Astrocyte (in vitro differentiated cells and primary cell): ENCODE measurements at places on chromosomes 3 and 15.
A peak's percentile ranks its signal among the peaks of the same experiment; 100 is the strongest.

DNA sequence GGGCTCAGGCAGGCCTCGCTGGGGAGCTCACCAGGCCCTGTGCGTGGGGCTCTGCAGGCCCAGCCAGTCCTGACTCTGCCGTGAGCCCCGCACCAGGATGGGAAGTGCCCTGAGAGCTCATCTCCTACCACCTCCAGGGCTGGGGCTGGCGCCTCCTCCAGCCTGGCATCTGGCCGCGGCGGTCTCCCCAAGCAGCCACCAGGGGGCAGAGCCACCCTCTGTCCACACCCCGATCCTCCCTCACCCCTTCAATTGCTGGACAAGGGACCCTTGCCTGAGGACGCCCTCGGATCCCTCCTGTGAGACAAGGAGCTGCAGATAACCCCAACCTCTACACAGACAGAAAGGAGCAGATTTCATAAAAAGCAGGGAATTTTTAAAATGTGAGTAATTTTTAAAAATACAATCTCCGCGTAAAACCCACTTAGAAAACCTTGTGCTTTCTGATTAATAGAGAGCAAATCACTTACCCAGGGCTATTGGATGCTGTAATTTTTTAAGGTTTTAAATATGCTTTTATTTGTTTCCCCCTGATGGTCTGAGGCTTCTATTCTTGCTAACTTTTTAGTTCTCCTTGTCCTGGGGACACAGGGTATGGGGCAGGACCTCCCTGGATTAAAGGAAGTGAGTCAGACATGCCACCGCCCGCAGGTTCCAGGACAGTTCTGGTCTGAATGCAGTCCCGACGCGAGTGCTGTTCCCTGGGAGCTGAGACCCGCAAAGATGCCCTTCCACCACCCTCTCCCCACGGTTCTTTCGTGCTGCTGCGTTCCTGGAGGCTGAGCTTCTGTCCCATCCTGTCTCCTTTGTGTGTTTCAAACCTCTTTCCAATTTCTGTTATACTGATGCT lies 52.3 kb upstream of the CHRNA7 start:
- no peak for DNase-seq

- DNase-seq = no peak
Observed at GRCh38 chr15:54033869-54034458, 55.7 kb downstream of the UNC13C start.

DNA sequence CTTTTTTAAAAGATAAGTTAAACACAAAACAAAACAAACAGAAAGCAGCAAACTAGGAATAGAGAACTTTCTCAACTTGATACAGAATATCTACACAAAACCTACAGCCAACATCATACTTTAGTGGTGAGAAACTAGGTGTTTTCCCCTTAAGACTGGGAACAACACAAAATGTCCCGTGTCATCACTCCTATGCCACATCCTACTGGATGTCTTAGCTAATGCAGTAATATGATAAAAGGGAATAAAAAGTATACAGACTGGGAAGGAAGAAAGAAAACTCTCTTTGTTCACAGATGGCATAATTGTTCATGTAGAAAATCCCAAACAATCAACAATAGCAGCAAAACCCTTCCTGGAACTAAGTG lies 45.9 kb downstream of the TMEM45A start:
- DNase-seq = no peak

DNA sequence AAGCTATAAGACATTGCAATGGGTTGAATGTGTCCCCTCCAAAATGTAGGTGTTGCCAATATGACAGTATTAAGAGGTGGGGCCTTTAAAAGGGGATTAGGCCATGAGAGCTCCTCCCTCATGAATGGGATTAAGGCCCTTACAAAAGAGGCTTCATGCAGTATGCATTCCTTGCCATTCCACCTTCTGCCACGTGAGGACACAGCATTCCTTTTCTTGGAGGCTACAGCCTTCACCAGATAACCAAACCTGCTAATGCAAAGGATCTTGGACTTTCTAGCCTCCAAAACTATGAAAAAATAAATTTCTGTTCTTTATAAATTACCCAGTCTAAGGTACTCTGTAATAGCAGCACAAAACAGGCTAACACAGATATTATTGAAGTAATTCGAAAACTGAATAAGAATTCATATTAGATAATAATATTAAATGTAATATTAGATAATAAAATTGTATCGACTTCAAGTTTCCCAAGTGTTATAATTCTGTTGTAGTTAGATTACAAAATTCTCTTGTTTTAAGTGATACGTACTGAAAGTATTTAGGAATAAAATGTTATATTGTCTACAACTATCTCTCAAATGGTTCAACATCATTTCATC lies 29.4 kb upstream of the ATP8B4 start:
- DNase-seq = peak; percentile 58

- peak; percentile 80 for DNase-seq
Observed at GRCh38 chr15:29822684-29823459, 604 bp upstream of the TJP1 start.

- DNase-seq = no peak
Observed at GRCh38 chr3:12992629-12993516, 80.4 kb downstream of the IQSEC1 start.

DNA sequence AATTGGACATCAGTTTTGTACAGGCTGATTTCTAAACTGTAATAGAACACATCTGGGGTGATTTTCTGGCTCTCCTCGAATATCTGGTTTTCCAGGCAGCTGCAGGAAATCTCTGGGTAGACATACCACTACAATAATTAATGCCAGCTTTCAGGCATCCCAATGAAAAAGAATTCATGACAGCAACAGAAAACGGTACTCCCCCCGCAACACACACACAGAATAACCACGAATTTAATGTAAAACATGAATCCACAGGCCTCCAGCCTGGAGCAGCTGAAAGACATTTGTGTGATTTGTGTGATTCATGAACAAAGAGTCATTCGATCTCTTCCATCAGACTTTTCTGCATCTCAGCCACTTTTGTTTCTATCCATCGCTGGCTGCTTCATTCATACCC lies 262.2 kb downstream of the MAGI1 start:
- peak; percentile 40 for DNase-seq

DNA sequence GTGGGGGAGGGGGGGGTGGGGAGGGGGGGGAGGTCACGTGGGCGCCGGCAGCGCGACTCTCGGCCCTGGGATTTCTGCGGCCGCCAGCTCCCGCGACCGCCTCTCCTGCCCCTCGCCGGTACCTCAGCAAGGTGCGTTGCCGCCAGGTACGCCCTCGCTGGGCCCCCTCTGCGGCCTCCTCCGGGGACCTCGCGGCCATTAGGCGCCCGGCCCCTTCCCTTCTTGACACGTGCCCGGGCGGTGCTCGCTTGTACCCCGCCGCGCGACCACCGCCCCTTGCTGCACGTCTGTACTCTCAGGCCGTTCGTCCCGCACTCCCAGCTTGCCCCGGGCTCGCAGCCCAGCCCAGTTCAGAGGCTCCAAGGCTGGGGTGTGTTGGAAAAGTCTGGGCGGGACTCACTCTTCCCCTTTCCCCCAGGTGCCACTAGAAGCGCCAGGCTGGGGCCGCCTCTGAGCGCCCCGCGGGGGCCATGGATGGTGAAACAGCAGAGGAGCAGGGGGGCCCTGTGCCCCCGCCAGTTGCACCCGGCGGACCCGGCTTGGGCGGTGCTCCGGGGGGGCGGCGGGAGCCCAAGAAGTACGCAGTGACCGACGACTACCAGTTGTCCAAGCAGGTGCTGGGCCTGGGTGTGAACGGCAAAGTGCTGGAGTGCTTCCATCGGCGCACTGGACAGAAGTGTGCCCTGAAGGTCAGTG lies at the start of gene MAPKAPK3:
Gene MAPKAPK3, plus strand, starts transcription at position 56 of the 696 bp plus-strand sequence. Its CDS starts 415 bp downstream, at position 471.
- no peak for DNase-seq

GRCh38 chr15:68823561-68823960 lies 2.9 kb upstream of the ANP32A start:
- DNase-seq = no peak

DNA sequence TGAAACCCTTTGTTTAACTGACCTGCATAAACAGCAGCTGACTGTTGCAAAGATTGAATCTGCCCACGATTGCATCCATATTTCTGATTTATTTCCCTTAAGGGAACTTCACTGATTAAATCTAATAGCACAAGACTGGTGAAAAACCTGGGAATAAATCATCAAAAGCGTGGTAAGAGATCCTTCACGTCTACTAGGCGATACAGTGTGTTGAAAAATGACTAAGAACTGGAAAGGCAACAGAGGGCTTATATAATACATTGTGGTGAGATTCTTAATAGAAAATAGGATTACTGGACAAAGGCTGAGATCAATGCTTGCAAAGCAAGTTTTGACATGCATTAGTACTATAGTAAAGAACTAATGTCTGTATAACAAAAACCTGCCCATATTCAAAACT lies 49.0 kb downstream of the POLQ start:
- DNase-seq = no peak

GRCh38 chr3:110530902-110531301 lies 540.7 kb upstream of the NECTIN3 start:
- DNase-seq = no peak

DNA sequence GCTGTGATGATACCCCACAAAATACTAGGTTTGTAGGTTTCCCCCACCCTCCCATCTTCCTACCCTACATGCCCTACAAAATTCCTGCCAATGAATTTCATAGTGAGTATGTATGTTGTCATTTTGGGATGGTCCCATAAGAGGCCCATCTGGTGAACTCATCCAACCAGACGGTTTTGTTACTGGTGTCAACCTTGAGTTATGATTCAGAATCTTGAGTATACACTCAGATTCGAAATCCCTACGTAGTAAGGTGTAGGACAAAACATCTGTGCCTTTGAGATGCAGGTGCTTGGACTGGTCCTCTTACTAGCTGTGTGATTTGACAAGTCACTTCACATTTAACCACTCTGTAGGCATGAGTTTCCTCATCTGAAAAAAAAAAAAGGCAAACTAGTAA lies 3.6 kb downstream of the SIAH2 start:
- no peak for DNase-seq

- DNase-seq = no peak
Observed at GRCh38 chr3:160869825-160870224, 113.8 kb downstream of the PPM1L start.

- peak; percentile 14 for DNase-seq
Observed at GRCh38 chr3:196684548-196685407, 27.3 kb downstream of the CEP19 start.

GRCh38 chr3:26687466-26687865 lies 64.9 kb downstream of the LRRC3B start:
- no peak for DNase-seq

GRCh38 chr15:101651554-101652097 lies 555 bp downstream of the TM2D3 start:
- DNase-seq = no peak

DNA sequence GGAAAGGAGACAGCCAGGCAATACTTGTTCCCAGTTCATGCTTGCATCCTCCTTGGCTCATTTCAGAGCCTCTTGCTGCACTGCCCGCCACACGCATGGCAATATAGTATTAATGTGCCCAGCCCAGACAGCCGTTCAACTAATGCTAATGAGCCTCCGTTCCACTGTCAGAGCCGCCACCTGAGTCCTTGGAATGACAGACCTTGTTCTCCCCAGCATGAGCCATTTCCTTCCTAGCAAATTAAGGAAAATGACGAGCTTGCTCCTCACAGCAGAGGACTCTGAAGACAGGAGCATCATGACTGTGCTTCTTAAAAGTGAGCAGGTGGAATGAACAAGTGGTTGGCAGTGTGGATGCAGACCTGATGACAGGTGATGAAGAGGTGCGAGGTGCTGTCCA lies 10.8 kb upstream of the LRRC15 start:
- no peak for DNase-seq

DNA sequence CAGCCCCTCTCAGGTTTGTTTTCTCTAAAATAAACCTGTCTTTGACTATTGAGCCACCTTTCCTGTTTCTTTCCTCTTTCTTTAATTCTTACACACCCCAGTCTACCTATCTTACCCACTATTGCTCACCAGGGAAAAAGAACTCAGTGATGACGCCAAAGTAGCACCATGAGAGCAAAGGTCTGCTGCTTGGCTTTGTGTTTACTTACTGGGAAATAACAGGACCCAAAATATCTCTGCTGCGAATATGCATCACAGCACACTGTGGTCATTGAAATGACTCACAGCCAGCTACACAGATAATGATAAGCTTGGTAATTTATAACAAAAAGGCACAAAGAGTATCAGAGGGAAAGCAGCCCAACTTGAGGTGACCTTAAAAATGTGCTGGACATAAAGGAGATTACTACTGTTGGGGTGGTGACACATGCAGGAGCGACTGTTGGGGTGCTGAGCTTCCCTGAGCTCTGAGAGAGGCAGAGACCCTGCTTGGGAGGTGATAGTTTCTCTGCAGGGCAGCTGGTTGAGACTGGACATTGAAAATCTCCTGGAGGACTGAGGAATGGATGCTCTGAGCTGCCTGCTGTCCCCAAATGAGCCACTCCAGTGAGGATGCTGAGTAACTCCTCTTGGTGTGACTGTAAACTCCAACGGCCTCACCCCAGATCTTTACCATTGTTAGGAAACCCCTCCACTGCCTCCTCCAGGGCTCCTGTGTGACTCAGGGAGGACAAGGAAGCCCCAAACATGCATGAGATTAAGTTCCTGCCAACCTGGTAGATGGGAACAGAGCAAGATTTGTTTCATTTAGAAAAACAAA lies 14.5 kb downstream of the EFCAB12 start:
- DNase-seq = peak; percentile 97

GRCh38 chr3:195807681-195808121 lies 4.0 kb downstream of the MUC4 start:
- DNase-seq = no peak

DNA sequence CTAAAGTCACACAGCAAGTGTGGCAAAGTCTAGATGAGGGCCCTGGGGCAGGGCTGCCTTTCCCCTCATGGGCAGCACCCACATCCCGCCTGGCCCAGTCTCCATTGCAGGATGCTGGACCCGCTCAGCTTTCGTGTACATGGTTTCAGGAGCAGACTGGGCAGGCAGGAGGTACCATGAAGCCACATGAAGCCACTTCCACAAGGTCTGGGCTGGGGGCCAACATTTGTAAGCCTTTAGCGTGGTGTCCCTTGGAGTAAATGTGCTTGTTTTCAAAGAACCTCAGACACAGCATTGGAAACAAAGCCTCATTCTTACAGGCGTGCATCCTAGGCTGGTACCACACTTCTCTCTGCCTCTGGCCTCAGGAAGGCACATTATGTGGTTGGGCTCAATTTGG lies 34.5 kb downstream of the UMPS start:
- DNase-seq = no peak

- peak; percentile 23 for DNase-seq
Observed at GRCh38 chr15:86555939-86556338, 476.3 kb downstream of the AGBL1 start.

GRCh38 chr3:95227092-95227491 lies 1164.2 kb downstream of the NSUN3 start:
- DNase-seq = no peak

GRCh38 chr15:48590723-48591122 lies 54.8 kb downstream of the FBN1 start:
- no peak for DNase-seq
